Heart left ventricle (tissue), 16 donors: ENCODE measurements at places on chromosomes 2 and 18. TPM values are rescaled to one million over a fixed set of nuclear protein-coding genes. Genes with fewer than 3 reads are reported as not detected.

- H3K4me1 ChIP-seq: no peaks in the 10 kb centered on the region
- no peaks in the 10 kb centered on the region for H3K27me3 ChIP-seq
- H3K36me3 ChIP-seq: no peaks in the 10 kb centered on the region
- H3K4me3 ChIP-seq: no peak overlapping the region
Measured at GRCh38 chr2:66032226-66032775, 402.6 kb upstream of the MEIS1 start.

GRCh38 chr2:174005801-174006419 is 40.7 kb upstream of the SP3 start:
- H3K4me3 ChIP-seq: no peak overlapping the region
- no peaks in the 10 kb centered on the region for H3K27me3 ChIP-seq
- no peaks in the 10 kb centered on the region for H3K36me3 ChIP-seq
- DNase-seq: no peak
- peaks cover 20% of the 10 kb centered on the region for H3K4me1 ChIP-seq

- H3K27ac ChIP-seq: no peak overlapping the region
- DNase-seq: peak; percentile 43
- H3K36me3 ChIP-seq: no peaks in the 10 kb centered on the region
Measured at GRCh38 chr2:219243291-219243761, 1.9 kb downstream of the GLB1L start.

GRCh38 chr18:63882333-63883141 is 5.0 kb upstream of the SERPINB2 start:
- H3K36me3 ChIP-seq: no peaks in the 10 kb centered on the region
- H3K4me1 ChIP-seq: no peaks in the 10 kb centered on the region
- no peaks in the 10 kb centered on the region for H3K27me3 ChIP-seq
- no peak overlapping the region for H3K4me3 ChIP-seq
- DNase-seq: no peak
- no peak overlapping the region for H3K27ac ChIP-seq

The MYOM1 gene
- total RNA-seq: 733 TPM

GRCh38 chr2:173571887-173572680 is 217.4 kb downstream of the CDCA7 start:
- no peaks in the 10 kb centered on the region for H3K4me1 ChIP-seq
- no peaks in the 10 kb centered on the region for H3K27me3 ChIP-seq
- no peak overlapping the region for H3K27ac ChIP-seq
- no peak for DNase-seq

GRCh38 chr2:111617299-111618225 is 266.4 kb downstream of the ANAPC1 start:
- peaks cover 25% of the 10 kb centered on the region for H3K4me1 ChIP-seq
- H3K36me3 ChIP-seq: no peaks in the 10 kb centered on the region
- H3K27me3 ChIP-seq: no peaks in the 10 kb centered on the region
- DNase-seq: no peak
- H3K4me3 ChIP-seq: no peak overlapping the region
- no peak overlapping the region for H3K27ac ChIP-seq

DNA sequence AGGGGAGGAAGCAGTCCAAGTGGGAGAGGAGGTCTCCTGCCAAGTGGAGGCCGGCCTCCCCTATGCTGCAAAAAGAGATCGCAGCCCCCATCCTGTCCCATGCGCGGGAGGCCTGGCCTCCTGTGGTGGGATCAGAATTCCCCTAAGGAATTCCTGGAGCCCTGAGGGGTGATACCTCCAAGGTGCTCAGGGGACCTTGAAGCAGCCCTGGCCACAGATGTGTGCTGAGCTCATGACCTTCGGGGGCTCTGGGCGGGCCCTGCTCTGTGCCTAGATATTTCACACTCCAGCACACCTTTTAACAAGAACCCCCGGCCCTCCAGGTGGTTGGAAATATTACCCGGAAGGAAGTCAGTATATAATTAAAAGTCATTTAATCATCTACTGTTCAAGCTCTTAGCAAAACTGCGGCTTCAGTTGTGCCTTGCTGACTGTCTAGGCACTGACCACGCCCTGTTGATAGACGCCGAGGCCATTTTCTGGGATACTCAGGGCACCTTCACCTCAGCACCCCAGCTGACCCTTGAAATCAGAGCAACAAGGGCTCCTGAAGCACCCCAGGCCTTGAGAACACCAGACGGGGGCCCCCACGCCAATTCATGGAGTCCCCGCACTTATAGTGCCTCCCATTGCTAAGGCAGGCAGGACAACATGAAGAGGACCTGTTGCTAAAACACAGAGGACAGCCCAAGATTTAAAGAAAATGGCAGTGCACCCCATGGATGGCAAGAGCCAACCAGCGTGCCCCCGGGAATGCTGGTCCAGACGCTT is 119.1 kb downstream of the NDUFA10 start:
- no peaks in the 10 kb centered on the region for H3K4me1 ChIP-seq
- no peak for DNase-seq
- no peaks in the 10 kb centered on the region for H3K27me3 ChIP-seq
- no peaks in the 10 kb centered on the region for H3K36me3 ChIP-seq
- H3K4me3 ChIP-seq: no peak overlapping the region

The GPR55 gene
- total RNA-seq: not detected

DNA sequence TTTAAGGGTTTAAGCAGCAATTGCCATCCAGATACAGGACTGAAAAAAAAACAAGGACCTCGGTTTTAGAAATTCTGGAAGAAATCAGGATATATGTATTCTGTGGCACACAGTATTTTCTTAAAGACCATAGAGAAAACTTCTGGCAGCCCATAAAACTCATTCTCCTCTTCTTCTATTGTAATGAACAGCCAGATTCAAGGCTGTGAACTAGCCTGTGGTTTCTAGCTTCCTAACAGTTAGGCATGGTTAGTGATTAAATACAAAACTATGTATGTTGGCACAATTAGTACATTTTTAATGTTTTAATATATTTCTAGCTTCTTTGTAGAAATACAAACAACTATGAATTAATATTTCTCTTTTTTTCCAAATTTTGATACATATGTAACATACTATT is 555.7 kb downstream of the DSC3 start:
- no peak for DNase-seq
- H3K27me3 ChIP-seq: no peaks in the 10 kb centered on the region
- no peak overlapping the region for H3K4me3 ChIP-seq

GRCh38 chr2:227447606-227448005 is 24.4 kb upstream of the AGFG1 start:
- DNase-seq: no peak
- H3K4me1 ChIP-seq: no peaks in the 10 kb centered on the region
- no peak overlapping the region for H3K27ac ChIP-seq
- no peaks in the 10 kb centered on the region for H3K27me3 ChIP-seq
- H3K36me3 ChIP-seq: no peaks in the 10 kb centered on the region
- no peak overlapping the region for H3K4me3 ChIP-seq

GRCh38 chr2:171185941-171186340 is 25.2 kb upstream of the TLK1 start:
- no peaks in the 10 kb centered on the region for H3K27me3 ChIP-seq
- H3K27ac ChIP-seq: no peak overlapping the region
- peaks cover 12% of the 10 kb centered on the region for H3K4me1 ChIP-seq
- H3K36me3 ChIP-seq: no peaks in the 10 kb centered on the region

GRCh38 chr18:5972298-5972697 is 77.0 kb upstream of the TMEM200C start:
- no peaks in the 10 kb centered on the region for H3K36me3 ChIP-seq
- DNase-seq: no peak
- no peak overlapping the region for H3K27ac ChIP-seq
- H3K4me3 ChIP-seq: no peak overlapping the region
- no peaks in the 10 kb centered on the region for H3K4me1 ChIP-seq
- H3K27me3 ChIP-seq: no peaks in the 10 kb centered on the region

The AGXT gene
- not detected for total RNA-seq

GRCh38 chr18:9673296-9674251 is 34.5 kb upstream of the RAB31 start:
- DNase-seq: no peak
- H3K36me3 ChIP-seq: no peaks in the 10 kb centered on the region
- no peak overlapping the region for H3K4me3 ChIP-seq
- no peak overlapping the region for H3K27ac ChIP-seq
- H3K27me3 ChIP-seq: no peaks in the 10 kb centered on the region
- no peaks in the 10 kb centered on the region for H3K4me1 ChIP-seq

GRCh38 chr2:148565272-148565894 is 79.2 kb upstream of the EPC2 start:
- H3K36me3 ChIP-seq: no peaks in the 10 kb centered on the region
- H3K4me1 ChIP-seq: no peaks in the 10 kb centered on the region
- no peaks in the 10 kb centered on the region for H3K27me3 ChIP-seq
- DNase-seq: no peak
- H3K27ac ChIP-seq: no peak overlapping the region
- no peak overlapping the region for H3K4me3 ChIP-seq
